ENCODE measurements at places on chromosomes 7 and 10.

DNA sequence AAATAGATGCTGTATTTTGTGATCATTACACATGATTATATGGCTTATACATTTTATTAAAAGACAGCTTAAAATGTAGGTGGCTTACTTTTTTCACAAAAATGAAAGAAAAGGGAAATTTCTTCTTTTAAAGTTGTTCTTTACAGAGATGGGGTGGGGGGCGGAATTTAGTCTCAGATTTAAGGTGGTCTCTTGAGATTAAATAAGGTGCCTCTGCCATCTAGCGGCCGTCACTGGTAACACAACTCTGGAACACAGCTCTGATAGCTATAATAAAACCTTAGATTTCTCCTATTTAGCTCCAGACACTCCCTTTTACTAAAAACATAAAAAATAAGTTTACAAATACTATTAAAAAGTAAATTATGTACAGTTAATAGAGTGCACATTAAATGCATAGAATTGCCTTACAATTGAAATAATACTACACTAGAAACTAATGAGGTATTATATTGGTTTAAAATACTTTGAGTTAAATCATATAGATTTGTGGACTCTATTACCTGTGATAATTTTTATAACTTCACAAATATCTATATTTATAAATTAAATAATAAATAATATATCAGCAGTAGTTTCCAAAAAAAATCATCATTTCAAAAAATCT is 210.9 kb downstream of the DGKB start:
- peak; percentile 4 for DNase-seq

GRCh38 chr10:30093303-30093950 is 34.0 kb upstream of the JCAD start:
- no peak for DNase-seq

GRCh38 chr7:1361016-1361755 is 98.1 kb downstream of the MICALL2 start:
- DNase-seq = no peak

- DNase-seq = no peak
Measured at GRCh38 chr7:140238778-140239652, 62.2 kb upstream of the KDM7A start.

- peak; percentile 44 for DNase-seq
Measured at GRCh38 chr7:12757443-12757842, 70.0 kb downstream of the ARL4A start.

DNA sequence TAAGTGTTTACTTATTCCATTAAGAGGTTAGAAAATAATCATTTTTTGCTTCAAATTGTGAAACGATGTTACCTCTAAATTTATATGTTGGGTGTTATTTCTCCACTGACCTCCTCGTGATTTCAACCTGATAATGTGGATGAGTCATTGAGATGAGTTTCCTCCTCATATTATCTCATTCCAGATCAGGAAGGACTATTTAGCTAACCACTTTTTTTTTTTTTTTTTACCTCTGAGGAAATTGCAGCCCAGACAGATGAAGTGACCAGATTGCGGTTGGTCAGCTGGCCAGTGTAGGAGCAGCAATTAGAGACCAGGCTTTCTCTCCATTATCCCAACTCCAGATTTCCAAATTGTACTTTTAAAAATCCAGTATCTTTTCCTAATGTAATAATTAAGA is 248.7 kb downstream of the FZD1 start:
- DNase-seq = no peak

DNA sequence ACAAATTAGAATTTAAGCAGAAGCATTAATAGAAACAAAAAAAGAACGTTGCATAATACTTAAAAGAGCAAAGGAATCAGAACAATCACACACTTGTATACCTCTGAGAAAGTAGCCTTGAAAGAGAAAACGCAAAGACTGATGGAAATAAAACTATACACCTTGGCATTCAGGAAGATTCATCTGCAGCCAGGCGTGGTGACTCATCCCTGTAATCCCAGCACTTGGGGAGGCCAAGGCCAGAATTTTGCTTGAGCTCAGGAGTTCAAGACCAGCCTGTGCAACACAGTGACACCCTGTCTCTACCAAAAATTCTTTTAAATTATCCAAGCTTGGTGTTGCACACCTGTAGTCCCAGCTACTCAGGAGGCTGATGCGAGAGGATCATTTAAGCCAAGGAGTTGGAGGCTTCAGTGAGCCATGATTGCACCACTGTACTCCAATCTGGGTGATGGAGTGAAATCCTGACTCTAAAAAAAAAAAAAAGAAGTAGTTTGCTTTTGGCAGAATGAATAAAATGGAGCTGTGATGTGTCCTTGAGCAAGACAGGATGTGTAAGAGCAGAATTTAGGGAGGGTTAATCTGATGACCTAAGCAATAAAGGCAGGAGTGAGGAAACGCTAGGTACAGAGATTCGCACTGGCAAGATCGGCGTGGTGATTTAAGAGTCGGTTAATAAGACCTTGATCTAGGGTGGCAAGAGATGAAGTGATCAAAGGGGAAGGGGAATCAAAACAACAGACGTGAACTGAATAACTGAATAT is 75.8 kb upstream of the NRP1 start:
- DNase-seq = no peak

- DNase-seq = no peak
Measured at GRCh38 chr10:71877821-71878220, 26.8 kb upstream of the PSAP start.

GRCh38 chr7:48255046-48255445 is 83.8 kb downstream of the ABCA13 start:
- peak; percentile 33 for DNase-seq

DNA sequence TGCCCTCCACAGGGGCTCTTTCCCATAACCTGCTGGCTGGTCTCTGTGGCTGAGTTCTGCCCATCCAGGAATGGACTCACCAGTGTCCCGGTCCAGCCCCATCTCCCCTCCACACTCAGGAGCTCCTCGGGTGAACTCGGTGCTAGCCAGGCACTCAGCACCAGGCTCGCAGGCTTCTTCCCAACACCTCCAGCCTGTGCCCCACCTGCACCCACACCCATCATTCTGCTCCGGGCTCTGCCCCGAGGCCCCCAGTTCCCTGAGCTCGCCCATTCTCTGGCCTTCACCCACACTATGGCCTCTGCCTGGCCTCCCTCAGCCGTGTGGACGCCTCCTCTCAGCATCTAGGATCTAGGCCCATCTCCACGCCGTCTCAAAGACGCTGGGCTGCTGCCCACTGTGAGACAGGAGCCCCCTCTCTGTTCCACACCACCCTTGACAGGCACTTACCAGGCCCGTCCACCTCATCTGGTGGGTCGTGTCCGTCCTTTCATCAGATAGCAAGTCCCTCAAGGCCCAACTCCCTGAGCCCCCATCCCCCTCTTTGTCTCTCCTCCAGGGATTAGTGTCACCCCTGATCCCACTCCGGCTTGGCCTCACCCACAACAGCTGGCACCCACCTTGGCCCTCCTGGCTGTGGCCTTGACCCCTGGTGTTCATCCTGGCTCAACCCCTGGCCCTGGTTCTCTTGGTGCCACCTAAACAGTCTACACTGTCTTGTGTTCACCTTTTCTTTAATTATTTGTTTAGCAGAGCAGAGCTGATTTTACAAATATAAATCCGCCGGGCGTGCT is 76.0 kb upstream of the FAM20C start:
- no peak for DNase-seq

DNA sequence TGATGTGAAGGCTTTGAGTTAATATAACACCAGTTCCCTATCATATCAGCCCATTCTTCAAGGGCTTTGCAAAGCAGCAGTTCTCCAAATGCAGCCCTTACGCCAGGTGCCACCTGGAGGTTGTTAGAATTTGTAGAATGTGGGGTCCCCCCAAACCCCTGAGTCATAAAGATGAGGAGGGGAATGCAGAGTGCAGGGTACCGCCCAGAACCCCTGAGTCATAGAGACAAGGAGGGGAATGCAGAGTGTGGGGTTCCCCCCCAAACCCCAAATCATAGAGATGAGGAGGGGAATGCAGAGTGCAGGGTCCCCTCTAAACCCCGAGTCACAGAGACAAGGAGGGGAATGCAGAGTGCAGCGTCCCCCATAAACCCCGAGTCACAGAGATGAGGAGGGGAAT is 605.8 kb downstream of the PTPRN2 start:
- DNase-seq = no peak

DNA sequence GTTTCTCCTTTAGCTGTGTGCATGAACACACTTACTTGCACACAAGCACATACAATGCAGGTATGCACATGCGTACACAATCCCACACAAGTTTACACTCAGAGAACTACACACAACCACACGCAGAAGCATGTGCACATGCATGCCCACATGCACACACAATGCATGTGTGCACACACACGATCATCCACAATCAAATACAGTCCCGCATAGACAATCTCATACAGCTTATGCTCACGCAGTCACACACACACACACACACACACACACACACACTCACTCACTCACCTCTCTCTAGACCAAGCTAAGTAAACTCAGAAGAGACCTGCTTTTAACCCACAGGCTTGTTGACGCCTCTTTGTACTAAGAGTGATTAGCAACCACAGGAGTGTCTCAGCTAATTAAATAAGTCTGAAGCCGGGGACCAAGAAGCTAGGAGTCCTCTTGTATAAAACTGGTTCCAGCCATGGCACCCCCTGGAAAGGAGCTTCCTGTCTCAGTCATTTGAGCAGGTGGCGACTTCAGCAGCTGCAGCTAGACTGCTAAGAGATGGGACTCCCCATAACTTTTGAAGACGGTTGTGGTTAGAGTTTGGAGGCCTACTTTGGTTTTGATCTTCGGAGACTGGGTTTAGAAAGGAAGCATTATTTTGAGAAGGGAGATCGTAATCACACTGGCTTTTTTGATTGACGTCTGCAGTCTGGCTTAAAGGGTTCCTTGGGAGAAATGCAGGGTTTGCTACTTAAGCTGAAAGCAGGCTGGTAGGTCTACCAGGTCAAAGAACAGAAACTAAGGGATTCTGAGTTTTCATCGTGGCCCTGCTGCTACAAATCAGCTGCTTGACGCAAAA is 82.3 kb upstream of the ADRB1 start:
- DNase-seq = no peak

DNA sequence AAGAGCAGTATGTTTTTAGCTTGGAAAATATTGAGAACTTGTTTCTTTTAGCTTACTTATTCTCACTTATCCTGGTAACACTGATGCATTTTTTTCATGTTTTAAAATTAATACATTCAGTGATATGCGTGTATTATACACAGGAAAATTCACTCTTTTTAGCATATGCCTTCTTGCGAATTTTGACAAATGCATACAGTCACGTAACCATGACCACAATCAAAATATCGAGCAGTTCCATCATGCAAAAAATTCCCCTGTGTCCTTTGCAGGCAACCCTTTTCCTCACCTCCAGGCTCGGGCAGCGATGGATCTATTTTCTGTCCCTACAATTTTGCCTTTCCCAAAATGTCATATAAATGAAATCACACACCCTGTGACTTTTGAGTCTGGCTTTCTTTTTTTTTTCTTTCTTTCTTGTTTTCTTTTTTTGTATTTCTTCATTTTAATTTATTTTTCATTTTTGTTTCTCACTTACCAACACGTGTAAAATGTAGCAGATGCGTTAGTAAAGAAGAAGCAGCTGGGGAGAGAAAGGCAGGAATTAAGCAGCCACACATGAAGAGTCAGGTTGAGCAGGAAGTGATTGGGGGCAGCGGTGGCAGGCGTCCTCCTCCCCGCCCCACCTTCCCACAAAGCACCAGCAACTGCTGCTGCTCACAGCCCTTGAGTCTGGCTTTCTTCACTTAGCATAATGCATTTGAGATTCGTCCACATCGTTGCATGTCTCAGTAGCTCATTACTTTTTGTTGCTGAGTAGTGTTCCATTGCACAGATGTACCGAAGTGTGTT is 29.9 kb downstream of the ADRB1 start:
- DNase-seq = no peak

GRCh38 chr10:132765435-132765834 is 20.5 kb downstream of the NKX6-2 start:
- no peak for DNase-seq

DNA sequence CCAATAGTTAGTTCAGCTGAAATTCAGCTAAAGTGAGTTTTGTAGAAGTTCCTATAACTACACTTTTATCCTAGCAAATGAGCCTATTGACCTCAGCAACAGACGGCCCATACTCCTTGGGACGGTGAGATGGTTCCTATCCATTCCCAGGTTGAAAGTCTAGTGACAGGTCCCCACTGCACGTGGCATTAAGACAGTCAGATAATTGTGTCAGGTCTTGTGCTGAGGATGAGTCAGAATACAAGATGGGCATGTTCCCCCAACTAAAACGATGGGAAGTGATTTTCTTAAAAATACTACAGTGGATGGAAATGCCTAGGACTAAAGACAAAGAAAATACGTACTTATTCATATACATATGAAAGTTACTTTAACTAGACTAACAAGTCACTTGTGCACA is 2.1 kb downstream of the CAV1 start:
- no peak for DNase-seq

DNA sequence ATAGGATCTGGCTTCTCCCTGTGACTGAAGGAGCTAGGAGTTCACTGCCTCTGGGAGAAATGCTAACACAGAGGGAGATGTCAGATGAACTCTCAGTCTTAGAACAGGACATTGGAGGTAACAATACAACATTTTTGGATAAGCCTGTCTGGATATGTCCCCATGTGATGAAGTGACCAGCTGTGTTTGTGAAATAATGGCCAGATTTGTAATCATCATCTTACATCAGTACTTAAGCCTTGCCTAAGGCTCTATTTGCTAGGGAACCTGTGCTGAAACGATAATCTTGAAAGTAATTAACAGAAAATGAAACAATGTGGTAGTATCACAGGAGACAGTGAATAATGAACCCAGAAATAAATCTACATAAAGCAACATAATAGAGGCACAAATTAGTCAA is 56.2 kb downstream of the CRPPA start:
- DNase-seq = no peak

DNA sequence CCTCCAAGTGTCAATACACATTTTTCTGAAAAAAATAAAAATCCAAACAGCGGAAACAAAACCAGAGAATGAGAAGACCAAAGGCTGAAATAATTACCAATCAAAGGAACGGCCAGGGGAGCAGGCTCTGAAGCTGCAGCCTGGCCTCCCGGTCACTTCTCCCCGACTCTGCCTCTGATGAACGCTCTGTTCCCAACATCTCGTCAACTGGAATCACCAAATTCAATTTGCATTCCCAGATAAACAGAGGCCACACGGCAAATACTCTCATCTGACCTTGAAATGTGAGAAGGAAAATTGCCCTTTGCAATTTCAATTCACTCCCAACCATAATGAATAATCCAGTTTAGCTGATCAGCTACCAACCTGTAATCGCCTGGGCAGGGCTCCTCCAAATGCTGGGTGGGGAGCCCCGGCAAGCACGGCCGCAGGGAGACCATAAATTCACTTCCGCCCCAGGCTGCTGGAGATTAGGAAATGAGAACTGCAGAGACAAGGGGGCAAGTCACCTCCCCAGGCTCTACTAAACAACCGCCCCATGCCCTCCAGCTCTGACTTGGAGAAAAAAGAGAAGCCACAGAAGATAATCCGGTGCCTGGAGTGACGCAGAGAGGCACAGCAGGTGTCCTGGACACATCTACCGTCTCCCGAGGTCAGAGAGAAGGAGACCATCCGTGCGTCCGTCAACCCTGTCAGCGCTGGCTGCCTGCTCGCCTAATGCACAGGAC is 153.2 kb downstream of the MAD1L1 start:
- DNase-seq = no peak
